Right kidney (tissue), 9 donors: ENCODE measurements at places on chromosomes 12 and 14.
A peak's percentile ranks its signal among the peaks of the same experiment; 100 is the strongest.

DNA sequence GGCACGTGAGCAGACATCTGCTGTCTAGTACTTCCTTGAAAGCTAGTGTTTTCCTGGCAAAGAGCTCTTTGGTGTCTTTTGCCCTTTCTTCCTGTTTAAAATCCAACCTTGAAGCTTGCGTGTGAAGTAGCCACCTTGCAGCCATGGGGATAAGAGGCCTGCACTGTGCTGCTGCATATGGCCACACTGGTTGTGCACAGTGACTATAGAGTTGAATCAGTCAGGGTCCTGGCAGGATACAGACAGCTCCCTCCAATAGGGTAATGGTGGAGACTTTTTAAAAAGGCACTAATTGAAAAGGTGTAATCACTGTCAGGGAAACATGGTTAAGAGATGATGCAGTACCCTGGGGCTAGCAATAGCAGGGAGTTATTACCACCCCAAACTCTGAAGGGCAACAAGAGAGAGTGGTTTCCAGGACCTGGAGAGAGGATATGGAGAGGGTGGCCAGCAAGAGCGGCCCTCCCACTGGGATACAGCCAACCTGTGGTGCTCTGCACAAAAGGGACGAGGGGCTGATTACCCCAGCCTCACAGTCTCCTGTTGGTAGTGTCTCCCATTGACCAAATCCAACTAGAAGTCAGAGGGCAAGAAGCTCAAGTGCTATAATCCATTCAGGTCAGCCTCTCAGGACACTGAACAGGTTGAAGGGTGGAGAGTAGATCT, 4.8 kb upstream of the GLT8D2 start:
- no peak for DNase-seq

- no peak for DNase-seq
Measured at GRCh38 chr12:77974645-77975044, 144.0 kb downstream of the NAV3 start.

DNA sequence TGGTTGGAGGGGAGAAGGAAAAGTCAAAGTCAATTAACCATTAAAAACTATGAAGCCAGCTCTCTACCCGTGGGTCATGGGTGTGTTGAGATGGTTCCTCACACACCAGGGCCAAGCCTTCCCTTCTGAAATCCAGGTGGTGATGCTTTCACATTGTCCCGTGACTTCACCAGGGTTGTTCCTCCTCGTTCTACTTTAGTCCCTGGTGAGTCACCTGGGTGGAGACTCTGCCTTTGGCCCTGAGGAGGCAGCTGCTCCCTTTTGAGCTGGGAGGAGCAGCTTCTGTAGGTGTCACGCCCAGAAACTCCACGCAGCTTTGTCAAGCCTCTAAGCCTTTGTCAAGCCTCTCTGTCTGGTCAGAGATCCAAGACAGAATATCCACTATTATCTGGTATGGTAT, 348.3 kb downstream of the BMP4 start:
- no peak for DNase-seq

- no peak for DNase-seq
Measured at GRCh38 chr14:52845081-52845480, 53.7 kb upstream of the GNPNAT1 start.

GRCh38 chr12:82593901-82594396, 92.8 kb upstream of the TMTC2 start:
- DNase-seq = peak; percentile 22

GRCh38 chr14:55138091-55138490, 9.0 kb downstream of the LGALS3 start:
- DNase-seq = no peak

GRCh38 chr12:105980533-105980932, 158.2 kb downstream of the NUAK1 start:
- DNase-seq = no peak

- no peak for DNase-seq
Measured at GRCh38 chr12:3341594-3341993, 149.4 kb upstream of the PRMT8 start.

GRCh38 chr14:81710232-81710845, 176.7 kb upstream of the SEL1L start:
- DNase-seq = no peak

DNA sequence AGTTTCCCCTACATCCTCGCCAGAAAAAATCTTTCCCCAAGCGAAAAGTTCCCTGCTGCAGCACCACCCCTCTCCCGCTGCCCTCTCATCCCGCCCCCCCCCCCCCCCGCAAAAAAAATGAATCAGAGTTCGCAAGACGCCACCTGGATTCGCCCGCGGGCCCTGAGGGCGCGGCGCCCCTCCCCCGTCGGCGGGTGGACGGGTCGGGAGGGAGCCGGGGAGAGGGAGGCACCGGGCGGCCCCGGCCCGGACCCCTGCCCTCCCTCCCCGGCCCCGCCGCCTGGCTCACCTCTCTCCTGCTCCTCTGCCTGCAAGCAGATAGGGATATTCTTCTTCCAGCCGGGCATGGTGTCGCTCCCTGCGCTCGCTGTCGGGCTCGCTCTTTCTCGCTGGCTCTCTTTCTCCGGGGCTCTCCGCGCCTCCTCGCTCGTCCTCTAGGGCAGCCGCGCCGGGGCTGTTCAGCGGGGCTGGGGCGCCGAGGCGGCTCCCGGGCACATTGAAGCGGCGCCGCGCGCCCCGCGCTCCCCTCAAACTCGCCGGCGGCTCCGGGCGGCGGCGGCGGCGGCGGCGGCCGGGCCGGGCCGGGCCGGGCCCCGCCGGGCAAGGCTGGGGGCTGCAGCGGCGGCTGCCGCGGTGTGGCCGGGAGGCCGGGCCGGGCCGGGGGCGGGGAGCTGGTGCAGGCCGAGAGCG, 200.3 kb upstream of the CAND1 start:
- peak; percentile 79 for DNase-seq

- DNase-seq = no peak
Measured at GRCh38 chr14:106538201-106538600, 1011.8 kb downstream of the TMEM121 start.

DNA sequence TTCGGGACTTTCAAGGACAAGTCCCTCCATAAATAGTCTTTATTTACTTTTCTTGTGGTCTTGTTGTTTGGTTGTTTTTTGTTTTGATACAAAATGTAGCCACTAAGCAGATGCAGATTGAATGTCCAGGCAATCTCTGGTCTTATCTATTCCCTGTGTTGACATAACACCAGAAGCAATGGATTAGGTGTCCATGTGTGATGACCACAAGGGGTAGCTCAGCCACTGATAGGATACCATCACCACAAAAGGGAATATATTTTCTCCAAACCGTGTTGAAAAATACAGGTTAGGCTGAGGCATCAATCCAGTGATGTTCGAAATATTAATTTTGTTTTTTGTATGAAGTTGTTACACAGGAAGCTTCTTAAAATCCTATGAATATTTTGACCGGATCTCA, 196.3 kb downstream of the EPS8 start:
- DNase-seq = no peak

DNA sequence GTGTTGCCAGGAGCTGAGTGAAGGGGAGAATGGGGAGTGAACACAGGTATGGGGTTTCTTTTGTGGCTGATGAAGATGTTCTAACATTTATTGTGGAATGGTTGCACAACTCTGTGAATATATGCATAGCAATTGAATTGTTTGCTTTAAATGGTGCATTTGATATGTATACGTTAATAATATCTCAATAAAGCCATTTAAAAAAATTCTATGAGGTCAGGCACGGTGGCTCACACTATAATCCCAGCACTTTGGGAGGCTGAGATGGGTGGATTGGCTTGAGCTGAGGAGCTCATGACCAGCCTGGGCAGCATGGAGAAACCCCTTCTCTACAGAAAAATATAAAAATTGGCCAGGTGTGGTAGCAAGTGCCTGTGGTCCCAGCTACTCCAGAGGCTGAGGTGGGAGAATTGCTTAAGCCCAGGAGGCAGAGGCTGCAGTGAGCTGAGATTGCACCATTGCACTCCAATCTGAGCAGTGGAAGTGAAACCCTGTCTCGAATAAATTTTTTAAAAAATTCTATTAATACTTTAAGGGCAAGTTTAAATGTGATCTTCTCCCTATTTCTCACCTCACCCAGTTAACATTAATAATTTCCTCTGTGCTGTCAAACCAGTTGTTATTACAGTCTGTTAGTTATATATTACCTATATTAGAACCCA, 65.3 kb downstream of the DENND5B start:
- DNase-seq = no peak

DNA sequence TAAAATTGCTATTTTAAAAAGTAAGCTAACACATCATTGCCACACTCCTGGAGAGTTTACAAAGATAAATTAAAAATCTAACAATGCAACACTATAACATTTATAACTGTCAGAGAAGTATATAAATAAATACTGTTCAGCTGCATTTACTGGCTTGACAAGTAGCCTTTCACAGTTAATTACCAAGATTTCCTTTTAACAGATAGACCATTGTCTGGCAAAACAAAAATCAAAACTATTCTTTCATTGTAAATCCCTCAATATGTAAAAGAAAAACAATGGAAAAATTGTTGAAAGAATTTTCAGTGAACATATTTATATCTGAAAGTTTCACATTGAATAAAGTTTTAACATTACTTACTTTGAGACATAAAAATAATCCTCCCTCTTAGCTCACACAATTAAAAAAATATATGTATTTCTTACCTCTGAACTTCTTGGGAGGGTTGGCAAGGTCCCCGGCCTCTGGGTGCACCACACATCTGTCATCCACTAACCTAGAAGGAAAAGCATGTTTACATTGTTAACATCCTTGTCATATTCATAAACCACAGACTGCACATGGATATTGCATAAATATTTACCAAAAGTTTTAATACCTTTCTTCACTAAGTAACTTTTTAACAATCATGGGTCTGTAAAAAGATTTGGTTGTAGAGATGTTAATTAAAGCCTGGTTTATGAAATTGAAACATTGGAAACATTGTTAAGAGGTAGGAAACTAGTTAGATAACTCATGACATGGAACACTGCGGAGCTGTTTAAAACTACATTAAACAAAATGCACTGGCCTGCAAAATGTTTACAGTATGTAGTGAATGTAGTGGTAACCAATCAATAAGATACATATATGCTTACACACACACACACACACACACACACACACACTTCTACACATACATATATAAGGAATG, 43.0 kb downstream of the ITPR2 start:
- DNase-seq = no peak

- DNase-seq = peak; percentile 60
Measured at GRCh38 chr14:24331731-24332267, 3.1 kb downstream of the ADCY4 start.

DNA sequence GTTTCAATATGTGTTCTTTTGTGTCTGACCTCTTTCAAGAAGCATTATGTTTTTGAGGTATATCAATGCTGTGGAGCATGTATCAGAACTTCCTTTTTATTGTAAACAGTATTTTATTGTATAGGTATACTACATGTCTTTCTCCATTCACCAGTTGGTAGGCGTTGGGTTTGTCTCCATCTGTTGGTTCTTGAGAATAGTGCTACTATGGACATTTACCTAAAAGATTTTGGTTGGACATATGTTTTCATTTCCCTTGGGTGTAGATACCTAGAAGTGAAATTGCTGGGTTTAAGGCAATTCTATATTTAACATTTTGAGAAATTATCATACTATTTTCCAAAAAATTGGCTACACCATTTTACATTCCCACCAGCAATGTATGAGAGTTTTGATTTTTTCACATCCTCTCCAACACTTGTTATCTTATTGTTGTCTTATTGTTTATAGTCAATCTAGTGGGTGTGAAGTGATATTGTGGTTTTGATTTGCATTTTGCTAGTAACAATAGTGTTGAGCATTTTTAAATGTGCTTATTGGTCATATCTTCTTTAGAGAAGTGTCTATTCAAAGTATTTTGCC, 409.2 kb downstream of the IPO8 start:
- no peak for DNase-seq

GRCh38 chr14:51368721-51369163, 128.7 kb downstream of the TMX1 start:
- no peak for DNase-seq

DNA sequence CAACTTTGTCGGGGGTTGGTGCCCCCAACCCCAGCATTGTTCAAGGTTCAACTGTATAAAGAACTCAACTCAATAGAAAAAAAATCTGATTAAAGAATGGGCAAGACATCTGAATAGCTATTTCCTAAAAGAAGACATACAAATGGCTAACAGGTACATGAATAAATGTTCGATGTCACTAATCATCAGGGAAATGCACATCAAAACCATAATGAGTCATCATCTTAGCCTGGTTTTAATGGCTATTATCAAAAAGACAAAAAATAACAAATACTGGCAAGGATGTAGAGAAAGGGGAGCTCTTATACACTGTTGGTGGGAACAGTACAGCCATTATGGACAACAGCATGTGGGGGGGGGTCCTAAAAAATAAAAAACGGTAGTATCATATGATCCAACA, 28.7 kb downstream of the NPAS3 start:
- DNase-seq = no peak

DNA sequence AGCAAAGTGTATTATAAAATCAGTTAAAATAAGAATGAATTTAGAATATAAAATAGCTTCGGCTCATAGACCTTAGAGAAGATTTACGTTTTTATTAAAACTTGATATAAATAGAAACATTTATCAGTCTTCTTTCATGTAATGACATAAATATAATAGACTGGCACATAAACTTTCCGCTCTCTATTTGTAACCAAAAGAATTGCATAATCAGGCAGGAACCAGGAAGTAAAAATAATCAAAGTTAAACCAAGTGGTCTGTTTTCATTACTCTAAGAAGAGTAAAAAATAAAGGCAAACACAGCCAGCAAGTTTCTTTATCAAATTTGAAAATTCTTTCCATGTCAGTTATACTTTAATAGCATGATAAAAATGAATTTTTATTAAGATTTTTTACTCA, 46.3 kb upstream of the ATP2A2 start:
- DNase-seq = no peak

DNA sequence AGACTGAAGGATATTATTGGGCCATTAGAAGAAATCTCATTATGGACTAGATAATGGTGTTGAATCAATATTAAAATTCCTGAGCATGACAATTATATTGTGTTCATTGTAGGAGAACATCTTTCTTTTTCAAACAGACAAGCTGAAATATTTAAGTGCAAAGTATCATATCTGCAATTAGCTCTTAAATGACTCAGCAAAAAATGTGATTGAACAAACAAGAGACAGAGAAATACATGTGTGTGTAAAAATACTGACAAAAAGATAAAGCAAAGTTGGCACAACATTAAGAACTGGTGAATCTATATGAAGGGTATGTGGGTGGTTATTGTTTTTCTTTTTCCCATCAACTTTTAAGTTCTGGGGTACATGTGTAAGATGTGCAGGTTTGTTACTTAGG, 9.5 kb downstream of the CEP290 start:
- no peak for DNase-seq

DNA sequence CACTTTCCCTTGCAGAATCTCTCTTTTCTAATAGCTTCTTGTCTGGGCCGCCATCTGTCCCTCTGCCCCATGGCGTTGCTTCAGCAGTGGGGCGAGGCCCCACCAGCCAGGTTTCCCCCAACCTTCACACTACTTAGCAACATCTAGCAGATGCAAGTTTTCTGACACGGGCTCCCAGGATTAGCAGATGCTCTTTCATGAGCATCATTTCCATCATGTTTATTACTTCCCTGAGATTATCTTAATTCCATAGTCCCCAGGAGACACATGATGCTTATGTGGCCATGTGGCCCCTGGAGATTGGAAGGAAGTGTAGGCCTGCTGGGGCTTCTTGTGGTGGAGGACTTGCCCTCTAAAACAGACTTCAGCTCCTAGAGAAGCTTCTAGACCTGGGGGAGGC, 102.0 kb upstream of the MYL2 start:
- DNase-seq = no peak

GRCh38 chr12:69519871-69520270, 49.7 kb downstream of the FRS2 start:
- no peak for DNase-seq
